ENCODE measurements at places on chromosomes 4 and X. TPM values are rescaled to one million over a fixed set of nuclear protein-coding genes. Genes with fewer than 3 reads are reported as not detected.

DNA sequence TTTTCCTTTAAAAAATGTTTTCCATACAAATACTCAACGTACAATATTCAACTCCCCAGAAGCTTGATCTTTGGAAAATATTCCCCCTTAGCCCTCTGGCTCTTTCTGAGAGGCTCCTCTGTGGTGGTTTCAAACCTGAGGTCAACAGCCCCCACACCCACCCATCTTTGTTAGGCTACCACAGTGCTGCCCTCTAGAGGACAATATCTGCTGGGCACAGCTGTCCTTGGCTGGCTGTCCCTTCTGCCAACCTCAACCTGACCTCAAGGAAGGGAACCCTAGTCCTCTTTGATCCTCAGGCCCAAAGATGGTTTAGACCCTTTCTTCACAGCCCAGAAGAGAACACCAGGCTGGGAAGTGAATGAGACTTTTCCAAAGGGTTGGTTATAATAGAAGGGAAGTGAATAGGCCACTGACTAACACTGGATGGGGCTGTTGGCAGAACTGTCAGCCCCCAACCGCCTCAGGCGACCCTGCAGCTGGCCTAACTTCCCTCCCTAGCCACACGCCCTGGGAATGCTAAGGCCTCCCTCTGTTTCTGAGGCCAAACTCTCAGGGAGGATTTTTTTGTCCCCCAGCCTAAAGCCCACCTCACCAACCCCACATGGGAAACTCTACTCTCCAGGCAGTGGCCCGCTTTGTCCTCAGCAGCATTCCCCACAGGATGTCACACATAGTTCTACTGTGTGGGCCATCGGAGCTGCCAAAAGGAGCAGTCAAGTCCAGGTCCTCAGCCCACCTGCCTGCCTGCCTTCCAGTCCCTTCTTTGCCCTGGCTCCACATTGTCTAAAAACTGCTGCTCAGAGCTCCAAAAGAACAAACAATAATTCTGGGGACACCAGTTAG is 34.3 kb downstream of the NYX start:
- H3K36me3 ChIP-seq, result no peaks in the 10 kb centered on the region
- no peaks in the 10 kb centered on the region for H3K4me1 ChIP-seq
- H3K27ac ChIP-seq, result no peak overlapping the region
- H3K4me3 ChIP-seq, result no peak overlapping the region

DNA sequence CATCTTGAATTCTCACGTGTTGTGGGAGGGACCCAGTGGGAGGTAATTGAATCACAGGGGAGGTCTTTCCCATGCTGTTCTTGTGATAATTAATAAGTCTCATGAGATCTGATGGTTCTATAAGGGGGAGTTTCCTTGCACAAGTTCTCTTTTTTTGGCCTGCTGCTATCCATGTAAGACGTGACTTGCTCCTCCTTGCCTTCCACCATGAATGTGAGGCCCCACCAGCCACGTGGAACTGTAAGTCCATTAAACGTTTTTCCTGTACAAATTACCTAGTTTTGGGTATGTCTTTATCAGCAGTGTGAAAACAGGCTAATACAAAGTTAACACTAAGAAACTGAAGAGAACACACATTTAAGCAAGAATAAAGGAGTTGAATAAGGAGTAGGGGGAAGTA is 16.0 kb downstream of the TBCK start:
- peaks cover 59% of the 10 kb centered on the region for H3K36me3 ChIP-seq
- DNase-seq, result no peak
- no peak overlapping the region for H3K4me3 ChIP-seq
- H3K27ac ChIP-seq, result no peak overlapping the region
- peaks cover 2% of the 10 kb centered on the region for H3K4me1 ChIP-seq

DNA sequence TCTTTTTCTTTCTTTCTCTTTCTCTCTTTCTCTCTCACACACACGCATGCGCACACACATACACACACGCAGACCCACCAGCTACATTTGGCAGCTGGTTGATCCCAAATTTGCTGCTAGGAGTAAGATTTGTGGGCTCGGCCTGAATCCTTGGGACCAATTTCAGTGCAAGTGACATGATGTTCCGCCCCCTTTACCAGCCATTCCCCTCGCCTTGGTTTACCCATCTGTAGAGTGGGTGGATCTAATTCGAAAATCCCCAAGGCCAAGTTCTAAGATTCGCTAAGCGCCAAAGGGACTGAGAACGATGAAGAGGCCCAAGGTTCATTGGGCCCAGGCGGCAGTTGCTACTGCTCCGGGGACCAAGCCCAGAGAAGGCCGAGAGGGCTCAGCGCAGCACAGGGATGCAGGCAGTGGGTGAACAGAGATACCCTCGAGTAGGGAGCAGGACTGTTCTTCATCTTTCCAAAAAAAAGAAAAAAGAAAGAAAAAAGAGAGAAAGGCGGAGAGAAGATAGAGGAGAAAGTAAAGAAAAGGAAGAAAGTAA is 5.8 kb downstream of the NKX3-2 start:
- H3K27ac ChIP-seq, result peak overlapping the region; percentile 50
- H3K4me1 ChIP-seq, result peaks cover 20% of the 10 kb centered on the region
- peaks cover 74% of the 10 kb centered on the region for H3K27me3 ChIP-seq
- H3K36me3 ChIP-seq, result peaks cover 2% of the 10 kb centered on the region
- peak overlapping the region; percentile 6 for H3K4me3 ChIP-seq

GRCh38 chr4:165766018-165766417 is 107.0 kb upstream of the TLL1 start:
- no peaks in the 10 kb centered on the region for H3K27me3 ChIP-seq
- no peak overlapping the region for H3K27ac ChIP-seq
- H3K36me3 ChIP-seq, result no peaks in the 10 kb centered on the region
- no peak overlapping the region for H3K4me3 ChIP-seq
- no peak for DNase-seq

DNA sequence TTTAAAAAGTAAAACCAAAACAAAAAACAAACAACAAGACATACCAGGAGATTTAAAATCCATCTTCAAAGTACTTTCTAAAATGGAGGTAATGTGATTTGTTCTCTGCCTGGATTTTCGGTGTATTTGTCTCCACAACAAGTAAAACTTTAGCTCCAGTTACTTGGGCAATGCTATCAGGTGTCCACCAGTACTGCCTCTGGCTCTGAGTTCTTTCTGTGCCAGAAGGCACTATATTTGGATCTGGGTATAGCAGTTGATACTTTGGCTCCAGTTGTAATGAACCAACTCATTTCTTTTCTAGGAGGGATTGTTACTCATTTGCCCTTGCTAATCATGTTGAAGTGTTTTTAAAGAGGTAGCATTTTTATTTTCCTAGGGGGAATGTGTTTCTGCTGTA is 9.5 kb upstream of the PDLIM5 start:
- no peaks in the 10 kb centered on the region for H3K36me3 ChIP-seq
- no peaks in the 10 kb centered on the region for H3K4me1 ChIP-seq
- no peak overlapping the region for H3K27ac ChIP-seq
- H3K4me3 ChIP-seq, result no peak overlapping the region

DNA sequence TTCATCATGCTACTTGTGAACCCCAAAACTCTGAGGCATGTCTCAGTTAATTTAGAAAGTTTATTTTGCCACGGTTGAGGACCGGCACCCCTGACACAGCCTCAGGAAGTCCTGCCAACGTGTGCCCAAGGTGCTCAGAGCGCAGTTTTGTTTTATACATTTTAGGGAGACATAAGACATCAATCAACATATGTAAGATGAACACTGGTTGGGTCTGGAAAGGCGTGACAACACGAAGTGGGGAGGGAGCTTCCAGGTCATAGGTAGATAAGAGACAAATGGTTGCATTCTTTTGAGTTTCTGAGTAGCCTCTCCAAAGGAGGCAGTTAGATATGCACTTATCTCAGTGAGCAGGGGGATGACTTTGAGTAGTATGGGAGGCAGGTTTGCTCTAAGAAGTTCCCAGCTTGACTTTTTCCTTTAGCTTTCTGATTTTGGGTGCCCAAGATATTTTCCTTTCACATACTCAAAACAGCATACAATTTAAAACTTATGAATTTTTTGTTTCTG is 98.9 kb downstream of the SYTL5 start:
- no peak overlapping the region for H3K27ac ChIP-seq
- no peaks in the 10 kb centered on the region for H3K36me3 ChIP-seq
- peaks cover 1% of the 10 kb centered on the region for H3K27me3 ChIP-seq
- H3K4me1 ChIP-seq, result peaks cover 2% of the 10 kb centered on the region
- no peak for DNase-seq
- no peak overlapping the region for H3K4me3 ChIP-seq

DNA sequence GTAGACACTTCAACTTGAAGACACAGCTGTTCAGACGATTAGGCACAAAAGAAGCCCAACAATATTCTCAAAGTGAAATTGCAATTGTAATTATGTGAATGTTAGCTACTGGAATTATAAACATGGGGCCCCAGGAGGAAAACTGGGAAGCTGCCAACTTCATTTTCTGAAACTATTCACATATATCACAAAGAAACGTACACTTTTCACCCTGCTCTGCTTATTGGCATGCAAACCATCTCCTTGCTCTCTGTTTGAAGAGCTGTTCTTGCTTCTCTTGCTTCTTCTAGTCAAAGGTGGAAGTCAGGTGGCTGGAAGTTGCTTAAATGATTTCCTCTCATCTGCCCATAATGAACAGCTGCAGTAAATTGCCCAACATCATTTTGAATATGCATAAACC is 320.1 kb downstream of the CFAP299 start:
- no peaks in the 10 kb centered on the region for H3K36me3 ChIP-seq
- no peak overlapping the region for H3K4me3 ChIP-seq
- H3K4me1 ChIP-seq, result no peaks in the 10 kb centered on the region
- DNase-seq, result no peak
- no peak overlapping the region for H3K27ac ChIP-seq
- H3K27me3 ChIP-seq, result no peaks in the 10 kb centered on the region

DNA sequence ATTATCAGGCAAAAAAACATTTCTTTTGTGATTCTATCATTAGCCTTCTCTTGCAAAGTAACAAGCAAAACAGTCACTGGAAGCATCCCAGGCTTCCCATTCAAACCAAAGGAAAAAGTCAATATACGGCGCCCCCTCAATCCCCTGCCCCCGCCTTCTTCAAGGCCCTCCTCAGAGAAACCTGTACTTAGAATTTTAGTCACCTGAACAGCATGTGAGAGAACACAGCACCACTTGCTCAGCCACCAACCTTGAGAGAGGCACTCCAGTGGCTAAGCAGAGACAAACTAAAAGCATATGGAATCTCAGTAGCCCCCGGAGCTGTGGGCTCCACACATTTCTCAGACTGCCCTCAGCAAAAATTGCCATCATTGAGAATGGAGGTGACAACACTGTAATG is 25.2 kb downstream of the LEF1 start:
- H3K4me3 ChIP-seq, result no peak overlapping the region
- H3K27ac ChIP-seq, result no peak overlapping the region
- H3K27me3 ChIP-seq, result peaks cover 5% of the 10 kb centered on the region
- H3K36me3 ChIP-seq, result no peaks in the 10 kb centered on the region

Gene MAGEA2B
- total RNA-seq, result not detected

Gene SPACA5
- total RNA-seq, result not detected

Gene RASL11B
- total RNA-seq, result 0.69 TPM
